ENCODE measurements at places on chromosomes 7 and 10. TPM values are rescaled to one million over a fixed set of nuclear protein-coding genes. Genes with fewer than 3 reads are reported as not detected.
A peak's percentile ranks its signal among the peaks of the same experiment; 100 is the strongest.

Gene FOXI2
- total RNA-seq = 0.60 TPM

Gene FAM185A
- total RNA-seq = 15.0 TPM

Gene NPSR1
- not detected for total RNA-seq

Gene ADCY1
- total RNA-seq = 0.72 TPM

Gene FAM25C
- total RNA-seq = not detected

Gene GAD2
- total RNA-seq = not detected

Gene SPDYE2
- not detected for total RNA-seq

Gene LBX1
- not detected for total RNA-seq

Gene HOXA10
- total RNA-seq = not detected

DNA sequence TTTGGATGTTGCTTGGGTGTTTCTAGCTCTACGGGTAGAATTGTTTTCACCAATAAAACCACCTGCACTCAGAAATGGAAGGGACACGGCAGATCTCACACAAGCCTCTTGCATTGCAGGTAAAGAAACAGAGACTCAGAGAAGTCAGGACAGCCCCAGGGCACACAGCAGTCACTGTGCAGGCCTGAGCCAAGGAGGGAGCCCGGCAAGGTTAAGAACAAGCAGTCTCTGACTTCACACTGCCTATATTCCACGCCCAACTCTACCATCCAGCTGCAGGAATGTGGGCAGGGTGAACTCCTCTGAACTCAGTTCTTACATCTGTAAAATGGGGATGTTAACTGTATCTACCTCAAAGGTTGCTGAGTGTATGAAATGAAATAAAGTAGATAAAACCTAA, 15.4 kb downstream of the CHST15 start:
- H3K27ac ChIP-seq = no peak overlapping the region
- no peaks in the 10 kb centered on the region for H3K27me3 ChIP-seq
- peaks cover 68% of the 10 kb centered on the region for H3K4me1 ChIP-seq
- DNase-seq = no peak

- H3K4me1 ChIP-seq = no peaks in the 10 kb centered on the region
- H3K27me3 ChIP-seq = no peaks in the 10 kb centered on the region
- H3K36me3 ChIP-seq = no peaks in the 10 kb centered on the region
- DNase-seq = peak; percentile 64
Measured at GRCh38 chr7:158494162-158494586, 93.4 kb downstream of the PTPRN2 start.

- no peaks in the 10 kb centered on the region for H3K4me1 ChIP-seq
- DNase-seq = no peak
Measured at GRCh38 chr7:28865601-28866144, 92.5 kb downstream of the TRIL start.

DNA sequence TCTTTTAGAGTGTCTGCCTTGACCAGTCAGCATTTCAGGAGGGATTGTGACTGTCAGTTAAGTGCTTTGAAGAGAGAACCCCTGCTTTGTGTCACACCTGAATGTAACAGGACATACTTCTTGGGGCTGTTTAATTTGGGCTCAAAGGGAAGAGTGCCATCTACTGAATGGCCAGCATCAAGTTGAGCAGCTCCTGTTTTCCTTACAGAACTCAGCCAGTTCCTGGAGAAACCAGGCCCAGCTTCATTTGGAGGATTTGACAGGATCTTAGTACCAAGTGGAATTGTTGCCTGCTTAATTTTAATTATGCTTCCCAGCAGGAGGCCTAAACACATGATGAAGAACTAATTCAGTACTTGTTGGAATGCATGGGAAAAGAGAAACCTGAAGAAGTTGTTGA, 8.3 kb downstream of the ADD3 start:
- DNase-seq = no peak
- no peak overlapping the region for H3K4me3 ChIP-seq
- peaks cover 97% of the 10 kb centered on the region for H3K4me1 ChIP-seq
- no peaks in the 10 kb centered on the region for H3K36me3 ChIP-seq
- H3K27me3 ChIP-seq = no peaks in the 10 kb centered on the region

DNA sequence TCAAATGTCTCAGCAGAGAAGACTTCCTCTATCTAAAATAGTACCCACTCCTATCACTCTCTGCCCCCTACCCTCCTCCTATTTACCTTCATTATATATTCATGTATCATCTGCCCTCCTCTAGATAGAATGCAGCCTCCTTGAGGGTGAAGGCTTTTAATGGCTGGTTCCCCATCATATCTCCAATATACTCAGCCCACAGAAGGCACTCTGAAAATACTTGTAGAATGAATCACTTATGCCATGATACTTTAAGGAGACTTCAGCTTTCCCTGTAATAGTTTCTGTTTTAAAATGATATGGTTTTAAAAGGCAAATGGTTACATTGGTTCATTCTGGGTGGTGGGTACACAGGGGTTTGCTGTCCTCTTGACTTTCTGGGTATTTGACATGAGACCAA, 25.3 kb downstream of the GFRA1 start:
- H3K27ac ChIP-seq = no peak overlapping the region
- no peaks in the 10 kb centered on the region for H3K36me3 ChIP-seq
- H3K27me3 ChIP-seq = no peaks in the 10 kb centered on the region
- no peak overlapping the region for H3K4me3 ChIP-seq

DNA sequence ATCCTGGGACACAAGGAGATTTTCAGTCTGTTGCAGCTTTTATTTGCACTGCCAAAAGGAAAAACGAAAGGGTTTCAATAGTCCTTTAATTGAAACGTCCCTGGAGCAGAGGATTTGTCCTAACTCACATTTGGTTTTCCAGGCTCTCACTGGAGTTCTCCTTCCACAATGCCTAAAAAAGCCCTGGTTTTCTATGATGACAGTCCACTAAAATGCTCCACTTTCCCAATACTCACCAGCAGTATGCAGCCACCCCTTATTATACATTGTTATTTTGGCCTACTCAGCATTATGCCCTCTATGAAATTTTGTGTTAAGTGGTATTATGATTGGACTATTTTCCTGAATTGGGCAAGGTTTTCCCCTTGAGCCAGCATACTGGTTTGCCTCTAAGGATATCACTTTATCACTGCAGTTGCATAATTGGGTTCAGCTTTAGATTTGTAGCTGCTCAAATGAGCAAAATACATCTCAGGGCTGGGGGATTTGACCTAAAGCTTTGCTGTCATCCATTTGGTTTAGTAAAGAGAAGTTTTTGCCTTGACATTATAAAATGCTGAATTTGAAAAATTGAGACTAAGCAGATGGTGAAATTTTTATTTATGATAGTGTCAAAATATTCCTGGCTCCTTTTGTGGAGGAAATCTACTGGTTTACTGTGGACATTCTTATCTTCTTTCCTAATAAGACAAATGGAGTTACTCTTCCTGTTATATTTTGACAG, 239.2 kb downstream of the RNLS start:
- peaks cover 19% of the 10 kb centered on the region for H3K4me1 ChIP-seq
- H3K36me3 ChIP-seq = no peaks in the 10 kb centered on the region
- no peaks in the 10 kb centered on the region for H3K27me3 ChIP-seq
- DNase-seq = no peak
- no peak overlapping the region for H3K4me3 ChIP-seq

DNA sequence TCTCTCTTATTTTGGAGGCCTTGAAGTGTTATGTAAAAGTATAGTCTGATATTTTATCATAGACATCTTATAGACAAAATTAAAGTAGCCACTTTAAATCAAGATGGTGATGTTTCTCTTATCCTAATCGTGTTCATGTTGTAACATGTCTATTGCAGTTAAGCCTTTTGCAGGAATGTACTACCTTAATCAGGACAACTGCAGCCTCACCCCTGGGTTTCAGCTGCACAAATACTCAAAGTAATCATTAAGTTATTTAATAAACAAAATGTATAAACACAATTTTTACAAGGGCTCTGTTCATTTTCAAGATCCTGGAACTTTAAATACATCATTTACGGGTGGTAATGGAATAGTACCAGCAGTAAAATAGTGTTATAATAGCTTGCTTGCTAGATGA, 14.4 kb upstream of the KIF5B start:
- H3K4me3 ChIP-seq = no peak overlapping the region

GRCh38 chr10:125201108-125201524, 40.8 kb upstream of the CTBP2 start:
- H3K36me3 ChIP-seq = no peaks in the 10 kb centered on the region
- no peaks in the 10 kb centered on the region for H3K4me1 ChIP-seq
- H3K27ac ChIP-seq = no peak overlapping the region
- H3K27me3 ChIP-seq = peaks cover 3% of the 10 kb centered on the region
- DNase-seq = peak; percentile 17

- peak; percentile 84 for DNase-seq
- peaks cover 52% of the 10 kb centered on the region for H3K4me1 ChIP-seq
- no peaks in the 10 kb centered on the region for H3K27me3 ChIP-seq
- no peaks in the 10 kb centered on the region for H3K36me3 ChIP-seq
- peak overlapping the region; percentile 100 for H3K4me3 ChIP-seq
- H3K27ac ChIP-seq = peak overlapping the region; percentile 97
Measured at GRCh38 chr10:113680190-113681111, 739 bp downstream of the CASP7 start.

- no peaks in the 10 kb centered on the region for H3K27me3 ChIP-seq
- no peaks in the 10 kb centered on the region for H3K4me1 ChIP-seq
- DNase-seq = no peak
- H3K27ac ChIP-seq = no peak overlapping the region
- no peaks in the 10 kb centered on the region for H3K36me3 ChIP-seq
Measured at GRCh38 chr10:23047201-23048050, 48.0 kb upstream of the MSRB2 start.

DNA sequence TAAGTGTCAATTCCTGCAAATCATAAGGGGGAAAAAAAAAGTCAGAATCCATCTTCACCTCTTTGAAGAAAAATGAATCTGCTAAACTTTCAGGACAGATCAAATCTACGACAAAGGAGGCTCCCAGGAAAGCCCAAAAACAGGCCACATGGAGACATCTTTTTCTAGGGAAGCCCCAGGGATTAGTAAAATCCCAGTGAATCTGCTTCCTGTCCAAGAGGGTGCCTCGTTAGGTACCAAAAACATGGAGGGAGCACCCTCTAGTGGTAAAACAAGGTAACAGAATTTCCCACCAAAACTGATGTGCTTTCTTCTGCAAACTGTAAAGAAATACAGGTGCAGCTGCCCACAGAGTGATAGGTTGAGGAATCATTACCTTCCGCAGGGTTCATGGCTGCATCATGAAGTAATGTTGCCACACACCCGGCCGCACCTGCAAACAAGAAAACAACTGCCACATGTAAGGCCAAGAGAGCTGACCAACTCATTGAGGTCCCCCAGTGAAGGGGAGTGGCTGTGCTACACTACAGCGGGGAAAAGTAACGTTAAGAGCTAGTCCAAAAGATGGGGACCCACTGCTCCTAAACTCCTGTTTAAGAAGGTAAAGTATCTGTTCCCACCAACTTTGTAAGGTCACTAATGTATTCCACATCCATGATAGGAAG, 7.9 kb downstream of the SLC25A28 start:
- peaks cover 84% of the 10 kb centered on the region for H3K36me3 ChIP-seq
- H3K27ac ChIP-seq = no peak overlapping the region
- H3K4me3 ChIP-seq = no peak overlapping the region
- H3K4me1 ChIP-seq = peaks cover 6% of the 10 kb centered on the region
- DNase-seq = no peak

All from spleen (tissue), 13 donors.